Lung (tissue), 17 donors: ENCODE measurements at places on chromosomes 2 and 18. TPM values are rescaled to one million over a fixed set of nuclear protein-coding genes. Genes with fewer than 3 reads are reported as not detected.

- no peak for DNase-seq
- no peaks in the 10 kb centered on the region for H3K27me3 ChIP-seq
- H3K36me3 ChIP-seq, result no peaks in the 10 kb centered on the region
- H3K4me3 ChIP-seq, result no peak overlapping the region
- peaks cover 3% of the 10 kb centered on the region for H3K4me1 ChIP-seq
Measured at GRCh38 chr2:46067501-46068305, 229.5 kb upstream of the EPAS1 start.

DNA sequence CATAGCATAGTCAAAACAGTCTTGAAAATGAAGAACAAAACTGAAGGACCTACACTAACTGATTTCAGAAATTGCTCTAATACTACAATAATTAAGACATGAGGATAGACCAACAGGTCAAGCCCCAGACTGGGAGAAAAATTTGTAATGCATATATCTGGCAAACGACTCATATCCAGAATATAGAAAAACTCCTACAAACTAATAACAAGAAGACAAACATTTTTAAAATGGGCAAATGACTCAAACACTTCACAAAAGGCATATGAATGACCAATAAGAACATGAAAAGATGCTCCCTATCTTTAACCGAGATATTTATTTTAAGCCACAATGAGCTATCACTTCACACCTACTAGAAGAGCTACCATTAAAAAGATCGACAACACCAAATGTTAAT lies 14.2 kb downstream of the TGFBRAP1 start:
- no peaks in the 10 kb centered on the region for H3K36me3 ChIP-seq
- H3K4me1 ChIP-seq, result no peaks in the 10 kb centered on the region
- H3K27ac ChIP-seq, result no peak overlapping the region
- no peaks in the 10 kb centered on the region for H3K27me3 ChIP-seq

DNA sequence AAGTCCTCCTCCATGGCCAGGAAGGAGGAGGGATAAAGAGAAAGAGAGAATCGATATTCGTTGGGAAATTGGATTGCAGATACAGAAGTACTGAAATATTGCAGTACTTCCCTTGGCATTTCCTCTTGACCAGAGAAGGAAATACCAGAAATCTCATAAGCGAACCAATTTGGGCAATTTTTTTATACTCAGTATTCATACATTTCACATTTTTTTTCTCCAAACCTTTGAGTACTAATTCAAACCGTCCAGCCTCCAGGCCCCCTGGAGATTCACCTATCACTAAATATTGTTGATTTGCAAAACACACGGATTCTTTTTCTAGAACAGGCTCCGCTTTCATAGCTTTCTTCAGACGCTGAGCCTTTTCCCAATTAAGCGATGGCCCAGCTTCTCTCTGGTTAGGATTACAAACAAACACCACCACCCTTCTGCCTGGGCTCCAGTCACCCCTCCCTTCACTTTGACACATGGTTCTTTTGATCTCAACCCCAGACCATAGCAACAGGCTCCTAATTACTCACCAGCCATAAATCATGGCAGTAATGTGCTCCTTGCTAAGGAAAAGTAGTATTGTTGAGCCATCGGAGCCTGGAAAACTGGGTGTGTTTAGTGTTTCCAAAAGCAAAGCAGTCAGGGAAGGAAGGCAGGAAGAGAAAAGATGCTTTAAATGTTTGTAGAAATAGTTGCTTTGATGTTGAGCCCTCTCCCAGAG lies 138.4 kb upstream of the CCDC68 start:
- no peaks in the 10 kb centered on the region for H3K4me1 ChIP-seq
- no peak overlapping the region for H3K4me3 ChIP-seq
- no peaks in the 10 kb centered on the region for H3K36me3 ChIP-seq
- H3K27ac ChIP-seq, result no peak overlapping the region
- H3K27me3 ChIP-seq, result no peaks in the 10 kb centered on the region
- no peak for DNase-seq

- H3K36me3 ChIP-seq, result no peaks in the 10 kb centered on the region
- DNase-seq, result no peak
- peak overlapping the region; percentile 97 for H3K27ac ChIP-seq
Measured at GRCh38 chr2:102062802-102063201, 71.0 kb downstream of the IL1R2 start.

DNA sequence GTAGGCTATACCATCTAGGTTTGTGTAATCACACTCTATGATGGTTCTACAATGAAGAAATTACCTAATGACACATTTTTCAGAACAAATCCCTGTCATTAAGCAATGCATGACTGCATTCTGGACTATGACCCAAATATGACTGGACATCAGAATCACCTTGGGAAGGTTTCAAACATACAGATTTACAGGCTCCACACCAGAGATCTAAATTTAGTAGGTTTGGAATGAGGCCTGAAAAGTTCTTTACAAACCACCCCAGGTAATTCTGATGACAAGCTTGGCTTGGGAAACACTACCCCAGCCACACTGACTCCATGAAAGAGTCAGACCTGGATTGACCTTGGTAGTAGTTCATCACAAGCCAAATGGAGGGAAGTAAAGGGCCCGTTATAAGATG lies 52.2 kb upstream of the NFE2L2 start:
- H3K4me1 ChIP-seq, result no peaks in the 10 kb centered on the region
- no peak overlapping the region for H3K4me3 ChIP-seq
- H3K36me3 ChIP-seq, result no peaks in the 10 kb centered on the region
- no peak for DNase-seq
- H3K27me3 ChIP-seq, result no peaks in the 10 kb centered on the region
- no peak overlapping the region for H3K27ac ChIP-seq

DNA sequence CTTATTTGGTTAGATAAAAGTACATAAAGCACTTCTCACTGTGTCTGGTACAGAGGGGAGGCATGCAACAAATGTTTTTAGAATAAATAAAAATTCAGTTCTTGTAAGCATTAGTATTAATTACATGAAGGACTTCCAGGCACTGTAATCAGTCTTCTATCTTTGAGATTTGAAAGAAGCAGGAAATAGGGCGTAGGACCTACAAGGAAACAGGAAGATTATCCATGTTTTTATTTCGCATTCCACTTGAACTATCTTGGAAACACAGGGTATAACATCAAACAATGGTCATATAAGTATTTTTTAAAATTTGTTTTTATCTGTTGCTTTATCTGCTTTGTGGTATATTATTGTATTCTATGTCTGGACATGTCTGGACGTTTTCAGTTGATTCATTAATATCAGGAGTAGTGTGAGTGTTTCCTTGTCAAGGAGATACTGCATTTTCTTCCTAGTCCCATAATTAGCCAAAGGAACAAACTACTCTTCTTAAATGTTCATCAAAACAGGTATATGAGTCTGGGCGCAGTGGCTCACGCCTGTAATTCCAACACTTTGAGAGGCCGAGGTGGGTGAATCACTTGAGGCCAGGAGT lies 32.5 kb downstream of the BMPR2 start:
- H3K27me3 ChIP-seq, result no peaks in the 10 kb centered on the region
- H3K4me1 ChIP-seq, result no peaks in the 10 kb centered on the region
- no peaks in the 10 kb centered on the region for H3K36me3 ChIP-seq
- no peak for DNase-seq

DNA sequence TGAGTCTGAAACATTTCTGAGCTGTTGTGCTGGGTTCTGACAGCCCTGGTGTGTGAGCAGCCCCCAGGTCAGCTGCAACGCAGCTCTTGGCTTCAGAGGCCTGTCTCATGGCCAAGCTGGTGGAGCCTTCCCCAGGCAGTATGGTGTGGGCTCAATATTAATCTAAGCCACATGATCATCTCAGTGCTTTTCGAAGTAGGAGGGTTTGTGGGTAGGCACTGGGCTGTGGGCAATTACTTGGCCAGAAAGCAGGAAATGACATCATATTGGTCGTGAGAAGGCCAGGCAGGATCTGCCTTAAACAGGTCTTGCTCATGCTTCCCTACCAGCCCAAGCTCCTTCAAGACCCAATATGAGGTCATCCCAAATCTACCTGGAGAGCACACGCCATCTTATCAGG lies 26.9 kb downstream of the LOXHD1 start:
- no peaks in the 10 kb centered on the region for H3K27me3 ChIP-seq
- no peaks in the 10 kb centered on the region for H3K4me1 ChIP-seq
- DNase-seq, result no peak
- H3K27ac ChIP-seq, result no peak overlapping the region

GRCh38 chr2:113898081-113898480 lies 8.2 kb downstream of the ACTR3 start:
- H3K36me3 ChIP-seq, result peaks cover 8% of the 10 kb centered on the region
- no peak for DNase-seq
- peaks cover 37% of the 10 kb centered on the region for H3K4me1 ChIP-seq
- no peak overlapping the region for H3K27ac ChIP-seq

DNA sequence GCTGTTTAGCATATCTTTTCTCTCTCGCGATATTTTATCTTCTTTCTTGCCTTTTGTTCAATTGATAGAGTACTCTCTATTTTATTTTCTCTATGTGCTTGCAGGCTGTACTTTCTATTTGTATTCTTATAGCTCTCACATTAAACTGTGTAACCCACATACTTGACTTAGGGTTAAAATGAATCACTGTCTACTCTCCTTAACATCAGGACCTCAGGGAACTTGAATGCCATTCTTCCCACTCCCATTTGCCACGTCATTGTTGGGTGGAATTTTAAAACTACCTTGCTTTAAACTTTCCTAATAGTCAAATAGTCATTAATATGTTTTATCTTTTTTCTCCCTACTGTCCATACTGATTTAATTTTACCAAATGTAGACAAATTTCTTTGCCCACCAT lies 269.7 kb downstream of the ALPK2 start:
- peaks cover 9% of the 10 kb centered on the region for H3K36me3 ChIP-seq
- no peak for DNase-seq
- no peak overlapping the region for H3K4me3 ChIP-seq

DIPK1C gene
- polyA plus RNA-seq, result not detected

LINC00305 gene
- polyA plus RNA-seq, result not detected

CDCA7 gene
- 0.69 TPM for polyA plus RNA-seq

MDH1B gene
- 3.1 TPM for polyA plus RNA-seq

IGFBP5 gene
- 22.2 TPM for polyA plus RNA-seq

HIBCH gene
- 14.3 TPM for polyA plus RNA-seq

TRPM8 gene
- not detected for polyA plus RNA-seq

CRYGD gene
- polyA plus RNA-seq, result not detected

AQP12B gene
- polyA plus RNA-seq, result not detected
